ENCODE measurements at places on chromosomes 11 and 22.

GRCh38 chr22:35860087-35860733, 142.5 kb downstream of the APOL5 start:
- no peak for DNase-seq

GRCh38 chr11:103070142-103070541, 21.8 kb downstream of the DCUN1D5 start:
- no peak for DNase-seq

DNA sequence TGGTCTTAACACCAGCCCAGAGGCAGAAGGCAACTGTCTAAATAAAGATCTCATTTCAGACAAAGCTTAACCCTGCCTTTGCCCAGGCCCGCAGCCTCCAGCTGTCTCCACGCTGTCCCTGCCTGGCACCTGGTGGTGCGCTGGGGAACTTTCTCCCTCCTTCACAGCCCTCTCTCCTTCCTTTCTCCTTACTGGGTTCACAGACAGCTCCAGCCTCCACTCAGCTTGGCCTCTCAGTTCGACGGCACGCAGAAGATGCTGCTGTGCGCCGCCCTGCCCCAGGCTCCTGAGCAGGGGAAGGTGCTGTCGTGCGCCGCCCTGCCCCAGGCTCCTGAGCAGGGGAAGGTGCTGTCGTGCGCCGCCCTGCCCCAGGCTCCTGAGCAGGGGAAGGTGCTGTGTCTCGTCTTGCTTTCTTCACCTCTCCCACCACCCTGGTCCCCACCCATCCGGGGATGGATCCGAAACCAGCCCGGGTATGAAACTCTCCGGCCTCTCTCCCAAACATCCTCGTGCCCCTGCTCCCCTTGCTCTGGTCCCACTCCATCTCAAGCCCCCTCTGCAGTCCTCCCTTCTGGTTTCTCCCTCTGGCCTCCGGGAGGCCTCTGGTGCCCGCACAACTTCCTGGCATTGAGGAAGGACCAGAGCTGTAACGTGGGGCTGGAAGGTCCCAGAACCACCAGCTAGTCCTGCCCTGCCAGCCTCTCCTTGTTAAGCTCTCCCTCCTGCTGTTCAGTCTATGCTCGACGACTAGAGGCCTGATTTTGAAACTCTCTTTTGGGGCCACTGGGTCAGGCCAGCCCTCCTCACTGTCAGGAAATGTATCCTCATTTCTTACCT, 22.9 kb upstream of the JAM3 start:
- no peak for DNase-seq

DNA sequence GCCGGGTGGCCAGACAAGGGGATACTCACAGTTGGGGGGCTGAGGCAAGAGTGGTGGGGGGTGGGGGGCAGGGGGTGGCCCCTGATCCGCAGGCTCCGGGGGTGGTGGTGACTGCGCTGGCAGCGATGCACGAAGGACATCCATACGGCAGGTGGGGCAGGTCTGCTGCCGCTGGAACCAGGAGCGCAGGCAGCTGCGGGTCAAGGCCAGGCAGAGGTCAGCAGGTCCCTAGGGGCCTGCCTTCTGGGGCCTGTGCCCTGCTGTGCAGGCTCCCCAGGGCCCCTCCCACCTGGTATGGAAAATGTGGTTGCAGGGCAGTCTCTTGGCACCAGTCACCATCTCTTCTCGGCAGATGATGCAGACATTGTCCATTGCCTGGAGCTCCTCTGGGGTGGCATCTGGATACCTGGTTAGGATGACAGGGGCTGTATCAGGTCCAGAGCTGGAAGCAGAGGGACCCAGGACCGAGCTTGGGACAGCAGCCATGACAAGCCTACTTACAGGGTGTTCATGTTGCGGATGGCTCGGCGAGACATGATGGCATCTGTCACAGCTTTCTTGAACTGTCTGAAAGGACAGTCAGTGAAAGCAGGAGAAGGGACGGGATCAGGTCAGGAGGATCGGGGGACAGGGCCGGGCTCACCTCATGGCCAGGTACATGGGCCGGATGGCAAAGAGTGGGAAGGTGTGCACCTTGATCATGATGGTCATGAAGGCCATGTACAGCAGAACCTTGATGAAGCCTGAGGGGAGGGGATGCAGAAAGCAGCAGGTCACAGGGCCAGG, 3.5 kb downstream of the SYVN1 start:
- DNase-seq = no peak

- no peak for DNase-seq
These were observed 354.6 kb upstream of the DDI1 start for GRCh38 chr11:103681855-103682254.

GRCh38 chr22:21712751-21713427, 22.7 kb downstream of the YPEL1 start:
- peak; percentile 11 for DNase-seq

GRCh38 chr11:23574149-23574548, 713.9 kb upstream of the CCDC179 start:
- DNase-seq = no peak

DNA sequence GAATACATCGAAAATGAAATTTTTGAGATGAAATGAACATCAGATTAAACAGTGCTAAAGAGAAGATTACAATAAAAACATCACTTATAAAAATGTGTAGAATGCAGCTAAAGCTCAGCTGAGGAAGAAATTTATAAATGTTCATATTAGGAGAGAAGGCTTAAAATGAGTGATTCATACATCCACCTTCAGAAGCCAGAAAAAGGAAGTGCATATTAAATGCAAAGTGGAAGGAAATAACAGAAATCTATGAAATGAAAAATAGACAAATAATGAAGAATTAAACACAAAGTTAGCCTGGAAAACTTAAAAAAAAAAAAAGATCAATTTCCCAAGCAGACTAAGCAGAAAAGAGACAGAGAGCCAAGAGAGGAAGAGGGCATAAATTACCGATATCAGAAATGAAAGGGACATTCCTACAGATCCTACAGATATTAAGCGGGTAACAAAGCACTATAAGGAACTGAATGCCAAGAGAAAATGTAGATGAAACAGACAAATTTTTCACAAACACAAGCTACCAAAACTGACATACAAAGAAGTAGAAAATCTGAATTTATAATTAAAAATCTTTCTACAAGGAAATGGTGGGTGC, 7.2 kb upstream of the MOB2 start:
- DNase-seq = no peak

DNA sequence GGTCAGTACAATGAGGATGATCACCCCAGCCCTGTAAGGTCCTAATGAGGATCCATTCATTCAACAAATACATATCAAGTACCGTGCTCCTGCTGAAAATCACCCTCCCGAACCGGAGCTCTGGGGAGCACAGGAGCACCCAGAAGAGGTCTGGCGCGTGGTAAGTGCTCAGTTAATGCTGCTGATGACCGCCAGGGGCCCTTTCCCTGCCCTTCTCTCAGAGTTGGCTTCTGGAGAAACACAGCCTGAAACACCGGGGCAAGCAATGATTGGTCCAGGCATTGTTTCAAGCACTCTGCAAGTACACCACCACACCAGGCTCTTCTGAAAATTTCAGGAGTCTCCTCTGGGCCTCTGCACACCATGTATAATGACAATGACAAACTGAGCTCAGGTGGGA, 3.8 kb upstream of the CCDC86 start:
- DNase-seq = no peak

DNA sequence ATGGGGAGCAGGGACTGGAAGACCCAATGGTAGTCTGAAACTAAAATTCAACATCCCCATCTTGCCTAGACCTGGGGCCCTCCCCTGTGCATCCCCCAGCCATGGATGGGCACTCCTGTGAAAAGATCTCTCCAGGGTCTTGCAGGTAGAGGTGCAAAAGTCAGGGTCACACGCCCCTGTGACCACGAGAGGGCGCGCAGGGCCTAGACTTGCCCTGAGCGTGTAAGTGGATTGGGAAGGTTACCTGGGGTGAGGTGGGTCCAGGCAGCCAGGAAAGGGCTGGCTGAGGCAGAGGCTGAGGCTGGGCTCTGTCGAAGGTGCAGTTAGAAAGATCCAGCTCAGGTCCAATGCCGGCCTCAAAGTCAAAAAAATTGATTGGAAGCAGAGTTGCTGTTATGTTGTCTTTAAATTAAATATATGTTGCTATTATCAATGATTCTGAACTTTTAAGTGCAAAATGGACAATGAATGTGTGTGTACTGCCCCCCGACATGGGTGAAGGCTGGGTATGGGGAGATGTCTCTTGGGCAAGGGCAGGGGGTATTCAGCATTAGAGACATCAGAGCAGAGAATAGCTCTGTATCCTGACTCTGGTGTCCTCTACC, 4.8 kb upstream of the POU2F3 start:
- DNase-seq = peak; percentile 10

DNA sequence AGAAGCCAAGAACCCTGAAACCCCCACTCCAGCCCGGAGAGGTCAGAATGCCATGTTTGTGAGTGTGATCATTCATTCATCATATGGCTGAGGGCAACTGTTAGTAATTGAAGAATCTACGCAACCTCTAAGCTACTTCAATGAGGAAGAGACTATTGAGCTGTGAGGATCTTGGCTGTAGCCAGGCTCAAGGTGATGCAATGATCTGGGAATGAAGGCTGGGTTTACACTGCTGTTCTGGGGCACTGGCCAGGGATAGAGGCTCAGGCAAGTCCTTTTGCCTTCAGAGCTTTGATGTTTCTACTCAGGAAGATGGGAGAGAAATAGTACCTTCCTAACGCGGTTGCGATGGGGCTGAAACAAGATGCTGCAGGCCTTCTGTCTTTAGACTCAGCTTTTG, 12.9 kb downstream of the CRYBB2 start:
- no peak for DNase-seq

DNA sequence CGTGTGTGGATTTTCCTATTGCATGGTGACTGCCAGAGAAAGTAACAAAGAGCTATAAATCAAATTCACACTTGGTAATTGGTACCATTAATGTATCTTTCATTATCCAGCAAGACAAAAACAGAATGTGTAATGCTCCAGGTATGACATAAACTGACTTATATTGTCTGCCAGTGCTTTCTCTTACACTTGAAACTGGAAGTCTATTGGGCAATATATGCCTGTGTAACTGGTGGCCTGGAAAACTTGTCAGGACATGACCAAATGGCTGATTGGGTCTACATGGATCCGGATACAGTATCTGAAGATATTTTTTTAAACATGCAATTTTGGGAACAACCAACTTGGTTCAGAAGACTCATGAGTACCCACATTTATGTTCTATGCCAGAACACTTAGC, 174.6 kb upstream of the ARHGAP42 start:
- DNase-seq = no peak

DNA sequence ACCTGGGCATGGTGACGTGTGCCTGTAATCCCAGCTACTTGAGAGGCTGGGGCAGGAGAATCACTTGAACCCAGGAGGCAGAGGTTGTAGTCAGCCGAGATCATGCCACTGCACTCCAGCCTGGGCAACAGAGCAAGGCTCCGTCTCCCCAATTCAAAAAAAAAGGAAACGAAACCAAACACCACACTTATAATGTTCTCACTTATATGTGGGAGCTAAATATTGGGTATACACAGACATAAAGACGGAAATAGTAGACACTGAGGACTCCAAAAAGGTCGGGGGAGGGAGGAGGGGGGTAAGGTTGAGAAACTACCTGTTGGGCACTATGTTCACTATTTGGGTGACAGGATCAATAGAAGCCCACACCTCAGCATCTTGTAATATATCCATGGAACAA, 94.3 kb downstream of the GAB2 start:
- no peak for DNase-seq

DNA sequence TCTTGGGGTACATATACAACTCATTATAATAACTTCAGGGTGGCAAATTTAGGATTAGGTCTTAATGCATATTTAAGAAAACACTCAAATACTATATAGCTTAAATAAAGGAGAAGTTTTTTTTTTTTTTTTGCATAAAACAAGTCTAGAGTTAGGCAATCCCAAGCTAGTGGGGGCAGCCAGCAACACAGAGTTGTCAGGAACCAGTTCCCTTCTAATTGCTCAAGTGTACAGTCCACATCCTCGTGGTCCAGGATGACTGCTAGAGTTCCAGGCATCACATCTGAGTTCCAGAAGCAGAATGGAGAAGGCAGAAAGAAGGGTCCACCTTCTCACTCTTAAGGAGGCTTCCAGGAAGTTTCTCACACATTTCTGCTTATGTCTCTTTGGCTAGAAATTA, 261.9 kb upstream of the PLET1 start:
- DNase-seq = no peak

DNA sequence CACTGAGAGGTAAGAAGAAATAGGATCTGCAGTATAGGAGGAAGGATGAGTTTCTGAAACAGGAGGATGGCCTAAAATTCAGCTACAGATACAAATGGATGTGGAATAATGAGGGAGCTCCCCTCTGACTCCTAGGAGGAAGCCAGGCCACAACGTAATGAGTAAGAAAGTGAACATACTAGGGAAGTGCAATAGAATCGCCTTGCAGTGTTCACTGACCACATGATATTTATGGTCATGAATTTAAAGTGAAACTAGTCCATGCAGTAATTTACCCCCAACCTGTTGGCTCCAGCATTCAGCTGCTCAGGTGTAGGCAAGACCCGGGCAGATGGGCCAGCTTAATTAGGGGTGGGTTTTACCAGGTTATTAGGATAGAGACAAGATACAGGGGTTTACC, 101.7 kb downstream of the DEUP1 start:
- no peak for DNase-seq

DNA sequence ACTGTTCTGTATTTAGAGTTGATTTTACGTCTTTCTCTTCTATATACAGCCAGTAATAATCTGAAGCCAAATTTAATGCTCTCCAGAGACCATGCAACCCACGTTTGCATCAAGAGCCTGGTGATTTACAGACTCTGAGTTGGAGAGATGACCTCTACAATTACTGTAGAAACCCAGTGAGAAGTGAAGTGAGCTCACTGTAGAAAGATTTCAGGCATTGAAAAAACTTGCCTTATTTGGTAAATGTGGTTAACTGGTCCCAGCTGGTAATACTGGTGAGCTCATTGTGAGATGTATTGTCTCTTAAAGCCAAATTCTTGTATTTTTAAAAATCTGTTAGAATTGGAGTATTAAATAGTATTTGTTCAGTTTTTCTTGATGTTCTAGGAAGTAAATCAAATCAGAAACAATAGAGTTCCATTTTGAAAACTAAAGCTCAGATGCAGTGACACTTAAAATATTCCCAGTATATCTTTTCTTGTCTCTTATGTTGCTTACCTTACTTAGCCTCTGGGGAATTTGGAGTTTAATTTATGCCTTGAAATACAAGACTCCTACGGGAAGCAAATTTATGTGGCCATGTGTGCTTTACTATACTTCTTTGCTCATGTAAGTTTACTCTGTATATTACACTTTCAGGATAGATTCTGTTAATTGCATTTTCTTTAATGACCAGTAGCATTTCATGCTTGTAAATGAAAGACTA, 189.9 kb downstream of the ARHGAP42 start:
- no peak for DNase-seq

DNA sequence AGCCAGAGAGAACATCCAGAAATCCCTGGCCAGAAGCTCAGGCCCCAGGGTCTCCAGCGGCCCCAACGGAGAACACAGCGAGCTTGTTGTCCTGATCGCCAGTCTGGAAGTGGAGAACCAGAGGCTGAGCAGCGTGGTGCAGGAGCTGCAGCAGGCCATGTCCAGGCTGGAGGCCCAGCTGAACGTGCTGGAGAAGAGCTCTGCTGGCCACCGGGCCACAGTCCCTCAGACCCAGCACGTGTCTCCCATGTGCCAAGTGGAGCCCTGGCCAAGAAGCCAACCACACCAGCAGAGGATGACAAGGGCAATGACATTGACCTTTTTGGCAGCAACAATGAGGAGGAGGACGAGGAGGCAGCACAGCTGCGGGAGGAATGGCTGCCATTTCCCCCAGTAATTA, 20.6 kb upstream of the SCGB1D1 start:
- no peak for DNase-seq
